ENCODE measurements at places on chromosomes 5 and 9. TPM values are rescaled to one million over a fixed set of nuclear protein-coding genes. Genes with fewer than 3 reads are reported as not detected.

C9orf43 gene
- 0.48 TPM for total RNA-seq

KIF12 gene
- total RNA-seq = not detected

NAIP gene
- 7.4 TPM for total RNA-seq

NDOR1 gene
- total RNA-seq = 38.2 TPM

PFN3 gene
- not detected for total RNA-seq

TNFSF8 gene
- 73.6 TPM for total RNA-seq
